ENCODE measurements at places on chromosomes 12 and 14.

- no peak for DNase-seq
These were observed 192.6 kb downstream of the TTC6 start for GRCh38 chr14:37787879-37788494.

DNA sequence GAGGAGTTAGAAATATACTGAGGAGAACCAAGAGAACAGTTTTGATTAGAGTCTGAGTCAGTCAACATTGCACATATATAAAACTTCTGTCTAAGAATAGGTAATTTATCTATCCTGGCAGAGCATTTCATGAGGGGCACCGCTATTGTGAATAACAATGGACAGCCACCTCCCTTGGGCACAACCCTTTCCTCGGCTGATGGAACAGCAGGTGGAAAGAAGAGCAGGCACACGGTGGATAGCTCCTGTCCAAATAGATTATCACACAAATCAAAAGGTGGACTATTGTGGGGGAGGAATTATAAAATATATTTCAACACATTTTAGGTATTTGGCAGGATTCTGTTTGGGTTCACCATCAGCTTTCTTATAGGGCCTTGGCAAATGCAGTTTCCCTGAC is 84.0 kb upstream of the PTPRB start:
- DNase-seq: no peak

DNA sequence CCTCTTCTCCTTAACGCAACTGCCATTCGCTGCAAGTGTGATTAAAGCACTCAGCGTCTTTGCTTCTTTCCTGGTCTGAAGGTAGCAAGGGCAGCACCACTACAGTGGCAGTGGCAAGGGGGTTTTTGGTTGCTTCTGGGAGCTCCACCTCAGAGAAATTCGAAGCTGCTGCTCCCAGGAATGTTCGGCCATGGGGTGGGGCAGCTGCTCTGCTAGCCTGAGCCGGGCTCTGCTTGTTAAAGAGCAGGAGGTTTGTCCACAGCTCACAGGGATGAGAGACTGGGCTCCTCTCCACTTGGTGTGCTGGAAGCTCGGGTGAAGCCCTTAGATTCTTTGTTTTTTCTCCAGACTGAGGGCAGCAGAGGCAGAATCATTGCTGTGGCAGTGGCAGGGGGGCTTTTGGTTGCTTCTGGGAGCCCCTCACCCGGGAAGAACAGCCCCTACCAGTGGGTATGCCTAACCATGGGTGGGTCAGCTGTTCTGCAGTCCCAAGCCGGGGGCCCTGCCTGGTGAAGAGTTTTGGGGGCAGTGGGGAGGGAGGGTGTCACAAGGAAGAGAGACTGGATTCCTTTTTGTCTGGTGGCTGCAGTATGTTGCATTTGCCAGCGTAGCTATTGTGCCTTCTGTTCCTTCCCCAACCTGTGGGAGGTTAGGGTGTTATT is 340.2 kb downstream of the AEBP2 start:
- no peak for DNase-seq

DNA sequence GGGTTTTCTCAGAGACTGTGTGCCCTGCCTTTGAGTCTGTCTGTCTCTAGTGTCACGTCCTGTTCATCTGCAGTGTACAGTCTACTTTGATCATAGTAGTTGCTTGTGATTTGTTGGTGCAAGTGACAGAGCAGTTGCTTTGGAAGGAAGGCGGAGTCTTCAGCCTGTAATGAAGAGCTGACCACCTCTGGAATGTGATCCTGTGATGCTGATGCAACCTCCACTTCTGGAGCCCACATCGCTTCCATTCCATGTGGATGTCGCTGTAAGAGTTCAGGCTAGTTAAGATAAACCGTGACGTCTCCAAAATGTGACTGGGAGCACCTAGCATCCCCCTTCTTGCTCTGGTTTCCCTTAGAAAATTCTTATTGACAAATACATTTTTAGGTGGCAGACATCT is 51.8 kb downstream of the PELI2 start:
- no peak for DNase-seq

DNA sequence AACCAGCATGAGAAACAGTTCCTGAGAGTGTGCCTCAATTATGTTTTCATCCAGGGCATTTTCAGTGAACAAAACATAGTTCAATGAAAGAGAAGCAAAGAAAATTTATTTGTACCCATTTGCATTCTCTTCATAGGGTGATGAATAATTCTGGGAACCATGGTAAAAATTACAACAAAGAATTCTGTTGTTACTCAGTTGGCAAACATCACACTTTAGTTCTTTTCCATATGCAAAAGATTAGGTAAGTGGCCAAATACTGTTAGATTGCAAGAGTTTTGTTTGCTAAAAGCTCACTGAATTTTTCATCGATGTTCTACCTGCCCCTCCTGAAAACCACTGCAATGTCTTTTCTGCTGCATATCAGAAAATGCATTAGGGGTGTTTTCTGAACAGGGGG is 132.4 kb upstream of the RGS6 start:
- no peak for DNase-seq

- DNase-seq: no peak
These were observed 4.0 kb upstream of the YEATS4 start for GRCh38 chr12:69355363-69356028.

- DNase-seq: no peak
These were observed 210.7 kb upstream of the PWP1 start for GRCh38 chr12:107474639-107475539.

DNA sequence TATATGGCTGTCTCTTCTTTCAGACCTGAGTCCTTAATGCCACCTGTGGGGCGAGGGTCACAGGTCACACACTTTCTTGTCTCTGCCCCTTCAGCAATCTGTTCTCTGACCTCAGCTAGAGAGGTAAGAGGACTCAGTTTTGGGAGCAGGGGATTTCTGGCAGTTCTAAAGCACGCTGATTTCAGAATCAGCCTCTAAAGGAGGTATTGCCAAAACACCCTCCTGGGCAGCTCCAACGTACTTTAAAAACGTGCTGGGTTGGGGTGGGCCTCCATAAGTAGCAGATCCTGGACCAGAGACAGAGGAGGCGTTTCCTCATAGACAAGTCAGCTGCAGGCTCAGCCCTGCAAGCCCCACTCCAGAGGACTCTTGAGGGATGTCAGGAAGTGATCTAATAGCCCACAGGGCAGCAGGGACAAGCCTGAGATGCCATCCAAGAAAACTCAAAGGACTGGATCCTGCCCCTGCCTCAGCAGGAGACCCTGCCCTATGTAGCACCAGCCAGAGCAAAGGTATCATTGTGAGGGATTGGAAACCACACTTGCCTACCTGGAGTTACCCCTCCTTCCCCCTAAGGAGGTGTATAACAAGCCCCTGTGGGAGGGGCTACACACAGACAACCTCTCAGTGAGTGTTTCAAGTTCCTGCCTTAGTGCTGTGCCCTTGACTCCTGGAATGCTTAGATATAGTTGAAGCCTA is 8.5 kb downstream of the CTDSP2 start:
- DNase-seq: no peak

- DNase-seq: no peak
These were observed 21.1 kb downstream of the GYS2 start for GRCh38 chr12:21583587-21583986.

DNA sequence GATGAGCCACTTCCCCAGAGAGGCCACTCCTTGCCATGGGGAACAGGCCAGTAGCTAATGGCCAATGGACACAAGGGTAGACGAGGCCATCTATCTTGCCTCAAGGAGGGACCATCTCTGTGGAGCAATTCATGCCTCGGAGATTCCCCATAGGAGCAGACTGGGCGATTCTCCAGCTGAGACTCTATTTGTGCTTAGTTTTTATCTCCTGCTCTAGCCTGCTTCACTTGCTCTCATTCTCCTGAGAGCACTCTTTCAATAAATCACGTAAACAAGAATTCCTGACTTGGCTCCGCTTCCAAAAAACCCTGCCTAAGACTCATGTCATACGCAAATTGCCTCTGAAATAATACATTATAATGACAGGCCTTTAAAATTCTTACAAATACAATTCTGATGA is 396.4 kb upstream of the USP15 start:
- DNase-seq: no peak

DNA sequence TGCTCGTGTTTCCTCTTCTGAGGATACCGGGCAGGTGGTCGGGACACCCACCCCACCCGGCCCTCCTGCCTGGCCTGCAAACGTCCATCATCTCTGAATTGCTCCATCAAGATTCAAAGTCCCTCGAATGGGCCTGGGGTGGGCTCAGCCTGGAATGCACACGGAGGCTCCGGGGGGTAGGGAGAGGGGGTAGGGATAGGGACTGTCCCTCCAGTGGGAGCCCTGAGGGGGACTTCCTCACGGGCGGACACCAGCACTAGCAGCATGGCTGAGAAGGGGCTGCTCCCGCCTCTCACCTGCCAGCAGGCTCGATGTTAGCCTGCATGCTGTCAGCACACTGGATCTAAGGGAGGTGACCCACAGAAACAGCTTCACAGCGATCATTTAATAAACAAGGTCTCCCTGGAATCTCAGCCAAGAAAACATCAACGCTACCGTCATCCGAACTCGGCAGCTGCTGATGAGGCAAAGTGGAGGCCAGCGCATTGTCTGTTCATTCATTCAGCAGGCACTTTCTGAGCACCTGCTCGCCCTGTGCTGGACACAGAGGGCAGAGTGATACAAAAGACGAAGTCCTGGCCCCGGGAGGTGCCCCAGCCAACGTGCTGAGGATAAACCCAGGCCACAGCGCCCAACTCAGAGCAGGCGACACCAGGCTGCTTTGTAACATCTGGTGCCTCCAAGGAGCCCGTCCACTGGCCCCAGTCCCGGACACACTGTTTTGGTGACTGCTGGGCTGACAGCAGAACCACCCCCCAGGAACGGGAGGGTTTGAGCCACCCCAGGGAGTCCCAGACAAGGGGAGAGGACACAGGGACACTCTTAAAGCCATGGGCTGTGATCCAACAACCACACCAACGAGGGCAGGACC is 6.3 kb downstream of the TMEM179 start:
- DNase-seq: no peak

- DNase-seq: no peak
These were observed 1036.1 kb upstream of the TMEM132C start for GRCh38 chr12:127230843-127231260.

DNA sequence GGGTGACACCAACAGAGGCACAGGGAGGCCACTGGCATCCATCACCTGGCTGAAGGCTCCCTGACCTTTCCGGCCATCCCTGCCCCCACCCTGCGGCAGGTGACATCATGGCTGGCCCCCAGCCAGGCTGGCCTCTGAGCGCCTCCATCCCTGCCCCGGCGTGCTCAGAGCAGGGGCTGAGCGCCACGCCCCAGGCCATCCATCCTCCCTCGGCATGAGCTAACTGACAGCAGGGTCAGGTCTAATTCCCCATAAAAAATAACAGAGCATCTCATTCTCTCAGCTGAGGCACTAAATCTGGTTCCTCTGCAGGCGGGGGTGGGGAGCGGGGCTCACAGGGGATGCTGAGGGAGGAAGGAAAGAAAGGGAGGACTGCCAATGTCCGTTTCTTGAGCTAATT is 50.7 kb downstream of the PRIMA1 start:
- DNase-seq: no peak

GRCh38 chr12:8780389-8780788 is 42.0 kb upstream of the A2ML1 start:
- DNase-seq: no peak

- no peak for DNase-seq
These were observed 49.1 kb upstream of the GPHB5 start for GRCh38 chr14:63367742-63368364.

DNA sequence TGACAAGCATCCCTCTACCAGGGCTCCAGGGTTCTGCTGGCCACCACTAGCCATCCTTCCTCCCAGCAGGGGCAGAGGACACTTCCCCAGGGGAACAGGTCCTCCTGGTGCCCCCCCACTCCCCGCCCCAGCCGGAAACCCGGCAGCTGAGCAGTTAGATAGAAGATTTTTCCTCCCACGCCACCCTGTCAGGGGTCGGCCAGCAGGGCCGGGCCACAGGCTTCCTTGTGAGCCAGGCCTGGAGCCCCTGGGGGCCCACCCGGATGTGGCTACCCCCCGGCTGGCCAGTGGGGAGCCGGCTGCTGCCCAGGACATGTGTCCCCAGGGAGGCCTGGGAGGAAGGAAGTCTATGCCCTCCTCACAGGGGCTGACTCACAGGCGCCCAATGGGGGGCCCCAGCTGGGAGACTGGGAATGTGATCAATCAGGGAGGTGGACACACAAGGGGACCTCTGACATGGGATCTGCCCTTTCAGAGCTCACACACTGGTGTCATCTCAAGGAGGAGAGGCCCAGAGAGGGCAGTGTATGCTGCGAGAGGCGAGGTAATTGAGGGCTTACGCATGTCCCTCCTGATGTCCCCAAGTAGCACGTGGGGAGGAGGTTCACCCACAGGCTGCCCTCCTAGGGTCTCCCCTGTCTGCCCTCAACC is 4.2 kb downstream of the SH2B3 start:
- no peak for DNase-seq

- DNase-seq: no peak
These were observed 286.4 kb downstream of the PCNX1 start for GRCh38 chr14:71193663-71194062.

DNA sequence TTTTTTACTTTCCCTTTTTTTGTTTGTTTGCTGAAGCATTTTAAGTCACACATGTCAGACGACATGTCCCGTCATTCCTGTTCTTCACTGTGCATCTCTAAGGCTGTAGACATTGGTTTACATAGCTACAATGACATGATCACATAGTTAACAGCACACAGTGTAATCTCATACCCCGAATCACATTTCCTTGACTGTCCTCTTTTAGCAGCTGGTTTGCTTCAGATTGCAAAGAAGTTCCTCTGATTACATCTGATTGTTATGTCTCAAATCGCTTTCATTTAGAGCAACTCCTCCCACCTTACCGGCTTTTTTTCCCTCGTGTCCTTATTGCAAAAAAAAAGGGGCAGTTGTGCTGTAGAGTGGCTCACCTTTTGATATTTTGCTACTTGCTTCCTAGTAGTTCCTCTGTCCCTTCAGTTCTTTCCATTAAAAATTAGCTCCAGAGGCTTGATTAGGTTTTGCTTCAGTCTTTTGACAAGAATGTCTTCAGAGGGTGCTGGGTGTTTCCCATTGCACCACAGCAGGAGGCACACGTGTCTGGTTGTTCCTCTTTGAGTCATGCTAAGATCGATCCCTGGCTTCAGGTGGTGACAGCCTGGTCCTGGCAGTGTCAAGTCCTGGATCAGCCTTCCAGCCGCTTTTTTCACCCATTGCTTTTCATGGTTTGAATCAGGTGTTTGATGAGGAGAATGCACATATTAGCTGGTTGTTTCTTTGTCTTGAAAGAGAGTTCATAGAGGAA is 35.0 kb downstream of the ZNF664 start:
- no peak for DNase-seq

DNA sequence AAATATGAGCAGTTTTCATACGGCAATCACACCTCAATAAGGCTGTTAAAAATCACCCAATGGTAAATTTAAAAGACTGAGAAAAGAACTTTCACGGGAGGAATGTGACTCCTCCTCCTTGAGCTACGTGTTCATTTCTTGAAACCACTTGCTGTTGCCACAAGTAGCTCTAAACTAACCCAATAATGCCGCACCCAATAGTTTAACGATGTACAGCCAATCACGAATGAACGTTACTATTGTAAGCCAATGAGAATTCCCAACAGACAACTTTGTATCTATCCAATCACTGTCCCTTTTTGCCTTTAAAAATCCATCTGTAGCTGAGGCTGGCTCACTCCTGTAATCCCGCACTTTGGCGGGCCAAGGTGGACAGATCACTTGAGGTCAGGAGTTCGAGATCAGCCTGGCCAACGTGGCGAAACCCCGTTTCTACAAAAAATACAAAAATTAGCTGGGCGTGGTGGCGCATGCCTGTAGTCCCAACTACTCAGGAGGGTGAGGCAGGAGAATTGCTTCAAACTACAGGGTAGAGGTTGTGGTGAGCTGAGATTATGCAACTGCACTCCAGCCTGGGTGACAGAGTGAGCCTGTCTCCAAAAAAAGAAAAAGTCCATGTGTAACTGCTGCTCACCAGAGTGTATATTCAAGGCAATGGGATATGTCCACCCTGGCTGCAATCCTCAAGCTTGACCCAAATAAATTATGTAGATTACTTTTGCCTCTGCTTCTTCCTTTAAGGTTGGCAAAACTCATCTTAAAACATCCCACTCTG is 24.4 kb upstream of the BTBD6 start:
- DNase-seq: no peak

Measured in NCI-H2171 (cell line).